ENCODE measurements at places on chromosomes 2 and 18.

GRCh38 chr2:85327822-85328617, at the start of gene TGOLN2:
Gene TGOLN2, minus strand, starts transcription at chr2:85327989. Its CDS starts 27 bp downstream, at chr2:85327962.
- peak; percentile 76 for DNase-seq

- DNase-seq, result no peak
Measured at GRCh38 chr2:182545420-182546167, 118.8 kb upstream of the PDE1A start.

DNA sequence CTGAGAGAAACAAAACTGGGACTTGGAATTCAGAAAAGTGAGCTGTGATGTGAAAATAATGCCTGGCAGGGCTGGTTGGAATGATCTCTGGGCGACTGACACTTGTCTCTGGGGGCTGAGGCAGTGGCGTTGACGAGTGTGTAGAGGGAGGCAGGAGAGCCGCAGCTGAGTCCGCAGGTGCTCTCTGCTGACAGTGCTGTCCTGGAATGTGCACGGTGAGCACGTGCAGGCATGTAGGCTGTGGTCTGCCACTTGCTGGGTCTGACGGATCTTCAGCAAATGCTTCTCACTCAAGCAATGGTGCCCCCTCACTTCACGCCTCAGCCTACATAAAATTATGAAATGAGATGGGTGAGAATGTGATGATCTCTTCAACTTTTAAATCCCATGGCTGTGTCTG, 38.5 kb upstream of the ATP9B start:
- DNase-seq, result no peak

DNA sequence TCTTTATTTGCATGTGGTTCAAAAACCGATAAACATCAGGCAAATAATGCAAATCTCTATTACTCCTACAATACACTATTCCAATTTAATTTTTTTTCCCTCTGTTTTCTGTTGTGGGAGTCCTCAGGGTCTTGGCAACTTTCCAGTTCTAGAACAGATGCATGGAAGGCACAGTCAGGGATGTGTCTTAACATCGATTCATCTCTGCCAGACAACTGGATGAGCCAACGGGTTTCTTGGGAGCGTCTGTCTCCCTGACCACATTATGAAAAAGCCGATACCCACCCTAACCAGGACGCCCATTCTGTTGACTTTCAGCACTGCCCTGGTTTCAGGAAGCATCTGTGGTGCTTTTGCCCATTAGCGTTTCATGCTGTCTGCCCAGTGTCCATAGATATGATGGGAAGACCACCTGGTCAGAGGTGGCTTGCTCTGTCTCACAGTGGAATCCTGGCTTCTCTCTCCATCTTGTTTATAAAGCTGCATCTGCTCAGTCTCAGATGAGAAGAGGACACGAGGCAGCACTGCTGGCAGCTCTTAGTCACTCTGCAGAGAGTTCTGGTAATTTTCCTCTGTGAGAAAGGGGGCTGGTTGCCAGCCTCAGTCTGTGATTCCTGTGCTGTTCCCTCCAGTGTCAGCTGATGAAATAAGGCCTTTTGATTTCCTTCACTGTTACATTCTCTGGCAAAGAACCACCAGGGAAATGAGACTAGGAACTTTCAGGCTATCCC, 57.9 kb upstream of the KCNE4 start:
- peak; percentile 94 for DNase-seq

DNA sequence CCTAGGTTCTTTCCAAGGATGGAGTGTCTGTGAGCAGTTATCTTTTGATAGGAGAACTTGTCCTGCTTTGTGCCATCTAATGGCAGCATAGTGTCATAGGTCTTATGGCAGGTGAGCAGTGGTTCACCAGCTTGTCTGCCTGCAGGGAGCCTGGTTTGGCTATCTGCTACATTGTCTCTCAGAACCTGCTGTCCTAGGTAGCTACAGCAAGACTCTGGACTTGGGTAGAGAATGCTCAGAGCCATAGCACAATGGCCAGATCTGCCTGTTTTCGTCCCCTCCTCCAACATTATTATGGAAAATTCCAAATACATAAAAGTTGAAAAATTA, 28.3 kb downstream of the AGFG1 start:
- DNase-seq, result no peak

DNA sequence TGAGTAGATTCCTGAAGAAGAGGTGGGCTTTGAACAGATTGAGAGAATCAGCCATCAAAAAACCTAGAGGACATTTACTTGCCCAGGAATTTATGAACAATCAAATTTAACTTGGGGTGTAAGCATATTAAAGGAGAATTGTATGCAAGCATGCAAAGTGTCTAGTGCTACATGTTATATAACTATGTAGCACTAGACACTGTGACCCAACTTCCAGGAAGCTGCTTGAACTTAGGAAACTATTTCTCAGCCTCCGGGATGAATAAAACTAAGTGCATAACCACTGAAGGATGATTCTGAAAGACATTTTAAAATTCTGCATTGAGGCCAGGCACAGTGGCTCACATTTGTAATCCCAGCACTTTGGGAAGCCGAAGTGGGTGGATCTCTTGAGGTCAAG, 12.4 kb downstream of the MFF start:
- DNase-seq, result no peak
